NCI-H2171 treated with DMSO at 0.1 percent for 48 hours (cell line): ENCODE measurements at places on chromosomes 2 and 18.

DNA sequence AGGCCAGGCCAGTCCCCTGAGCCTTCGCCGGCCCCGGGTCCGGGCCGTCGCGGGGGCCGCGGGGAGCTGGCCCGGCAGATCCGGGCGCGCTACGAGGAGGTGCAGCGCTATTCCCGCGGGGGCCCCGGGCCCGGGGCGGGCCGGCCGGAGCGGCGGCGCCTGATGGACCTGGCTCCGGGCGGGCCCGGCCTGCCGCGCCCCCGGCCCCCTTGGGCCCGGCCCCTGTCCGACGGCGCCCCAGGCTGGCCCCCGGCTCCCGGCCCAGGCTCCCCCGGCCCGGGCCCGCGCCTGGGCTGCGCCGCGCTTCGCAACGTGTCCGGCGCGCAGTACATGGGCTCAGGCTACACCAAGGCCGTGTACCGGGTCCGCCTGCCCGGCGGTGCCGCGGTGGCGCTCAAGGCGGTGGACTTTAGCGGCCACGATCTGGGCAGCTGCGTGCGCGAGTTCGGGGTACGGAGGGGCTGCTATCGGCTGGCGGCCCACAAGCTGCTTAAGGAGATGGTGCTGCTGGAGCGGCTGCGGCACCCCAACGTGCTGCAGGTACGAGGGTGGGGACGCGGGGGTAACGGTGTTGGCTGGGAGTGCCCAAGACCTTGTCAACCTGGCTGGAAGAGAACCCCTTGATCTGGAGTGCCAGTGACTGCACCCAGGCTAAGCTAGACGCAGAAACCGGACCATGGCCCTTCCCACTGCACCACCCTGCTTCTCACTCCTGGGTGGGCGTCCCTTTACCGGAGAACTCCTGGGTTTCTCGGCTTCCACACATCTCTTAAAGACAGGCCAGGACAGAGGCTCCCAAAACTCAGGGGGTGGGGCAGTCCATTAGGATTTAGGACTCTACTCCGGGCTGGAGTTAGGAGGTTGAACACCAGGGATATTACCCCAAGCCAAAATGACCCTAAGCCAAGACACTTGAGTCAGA lies 739 bp downstream of the PKDCC start:
- DNase-seq: no peak

DNA sequence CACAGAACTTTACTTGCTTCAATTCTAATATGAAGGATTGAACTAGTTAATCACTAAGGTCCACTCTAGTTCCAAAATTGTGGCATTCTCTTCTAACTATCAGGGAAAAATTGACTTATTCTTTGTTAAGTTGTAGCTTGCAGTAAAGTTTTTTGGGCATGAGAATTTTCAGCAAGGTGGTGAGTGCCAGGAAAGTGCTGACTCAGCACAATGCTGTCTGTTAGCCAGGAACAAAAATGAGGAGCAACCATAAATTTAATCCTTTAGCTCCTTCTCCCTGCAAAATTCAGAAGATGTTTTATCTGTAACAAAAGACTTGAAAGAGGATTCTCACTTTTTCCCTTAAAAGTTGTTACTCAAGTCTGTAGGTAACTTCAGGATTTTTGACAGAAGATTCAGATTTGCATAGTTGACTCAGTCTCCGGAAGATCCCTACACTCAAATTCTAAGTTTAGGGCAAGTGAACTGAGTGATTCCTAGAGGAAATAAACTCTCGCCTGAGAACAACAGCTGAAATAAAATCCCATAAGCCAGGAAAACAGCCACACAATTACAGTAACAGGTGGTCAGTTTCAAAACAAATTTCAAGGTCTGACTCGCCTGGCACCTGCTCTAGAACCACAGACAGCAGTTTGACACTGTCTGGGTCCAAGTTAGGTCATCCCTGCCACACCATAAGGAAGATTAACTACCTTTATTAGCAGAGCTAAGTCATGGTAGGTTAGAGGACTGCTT lies 20.2 kb upstream of the DARS1 start:
- DNase-seq: peak; percentile 35

GRCh38 chr2:127464470-127465257 lies 46.4 kb downstream of the PROC start:
- DNase-seq: no peak

GRCh38 chr2:172293952-172294351 lies 133.4 kb upstream of the ITGA6 start:
- no peak for DNase-seq

DNA sequence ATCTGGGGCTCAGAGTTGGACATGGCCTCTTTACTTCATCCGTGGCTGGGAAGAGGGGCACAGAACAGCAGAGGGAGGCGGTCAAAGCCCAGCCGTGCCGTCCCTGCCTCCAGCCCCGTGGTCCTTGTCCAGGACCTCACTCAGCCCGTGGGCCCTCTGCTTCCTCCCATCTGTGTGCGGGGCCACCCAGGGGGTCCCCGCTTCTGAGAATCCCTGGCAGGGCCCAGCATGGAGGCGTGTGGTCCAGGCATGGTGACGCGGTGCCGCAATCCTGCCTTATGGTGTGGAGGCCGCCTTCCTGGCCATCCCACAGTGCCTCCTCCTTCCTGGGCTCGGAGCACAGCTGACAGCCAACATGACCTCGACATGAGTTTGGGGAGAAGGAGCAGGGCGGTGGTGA lies 232.6 kb downstream of the FAM210A start:
- DNase-seq: no peak

GRCh38 chr18:26286008-26286407 lies 59.8 kb downstream of the TAF4B start:
- no peak for DNase-seq

DNA sequence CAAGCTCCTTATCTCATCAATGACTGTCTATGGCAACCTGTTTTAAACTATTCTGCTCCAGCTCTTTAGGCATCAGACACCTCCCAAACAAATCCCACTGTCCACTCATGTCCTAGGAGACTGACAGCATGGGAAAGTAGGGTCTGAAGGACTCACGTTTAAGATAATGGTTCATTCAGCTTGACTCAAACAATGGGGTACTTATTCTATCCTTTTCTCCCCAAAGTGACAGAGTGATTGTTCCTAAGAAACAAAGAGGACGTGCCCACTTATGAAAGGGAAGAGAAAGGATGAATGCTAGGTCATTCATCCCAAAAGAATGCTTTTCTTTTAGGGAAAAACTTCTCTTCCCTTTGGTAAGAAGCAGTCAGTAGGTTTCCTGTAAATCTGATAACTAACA lies 41.9 kb downstream of the ALK start:
- DNase-seq: no peak

- DNase-seq: no peak
These were observed 45.8 kb upstream of the RBM44 start for GRCh38 chr2:237752761-237753165.

DNA sequence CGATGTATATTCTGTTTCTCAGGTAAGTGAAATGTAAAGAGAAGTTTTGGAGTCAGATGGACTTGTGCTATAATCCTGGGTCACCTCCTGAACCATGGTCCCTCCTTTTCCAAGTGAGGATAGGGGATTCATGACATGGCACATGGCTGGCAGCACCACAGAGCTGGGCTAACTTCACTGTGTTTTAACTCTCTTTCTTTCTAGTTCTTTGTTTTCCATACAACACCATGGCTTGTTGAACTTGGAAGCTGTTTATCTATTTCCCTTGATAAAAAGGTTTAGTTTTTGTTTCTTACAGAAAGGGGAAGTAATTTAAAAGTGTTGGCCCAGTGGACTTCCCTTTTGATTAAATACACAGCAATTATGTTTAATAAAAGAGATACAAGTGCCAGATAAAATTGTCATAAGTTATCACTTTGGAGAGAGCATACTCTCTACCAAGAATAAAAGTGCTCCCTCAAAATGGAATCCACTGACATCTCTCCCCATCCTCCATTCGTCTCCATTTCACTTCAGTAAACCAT lies 90.4 kb downstream of the PLCL1 start:
- DNase-seq: no peak

GRCh38 chr2:231263118-231263831 lies 64.8 kb downstream of the ARMC9 start:
- DNase-seq: no peak

GRCh38 chr2:217919204-217919603 lies 83.6 kb downstream of the TNS1 start:
- DNase-seq: no peak

DNA sequence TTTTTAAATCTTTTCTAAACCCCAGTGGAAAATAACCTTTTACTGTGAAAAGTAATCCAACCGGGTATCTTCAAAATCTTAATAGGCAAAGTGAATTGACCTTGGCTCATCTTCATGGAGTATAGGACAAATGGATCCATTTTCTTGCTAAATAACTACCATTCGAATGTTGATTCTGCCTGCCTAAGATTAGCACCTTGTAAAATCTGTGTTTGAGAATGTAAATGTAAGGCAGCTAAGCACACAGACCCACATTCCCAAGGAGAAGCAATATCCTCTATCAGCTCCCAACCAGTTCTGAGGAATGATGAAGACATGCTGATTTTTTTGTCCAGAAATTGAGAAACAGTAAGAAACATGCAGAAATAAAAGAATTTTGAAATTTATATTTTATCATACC lies 509.8 kb upstream of the SMIM21 start:
- DNase-seq: no peak

DNA sequence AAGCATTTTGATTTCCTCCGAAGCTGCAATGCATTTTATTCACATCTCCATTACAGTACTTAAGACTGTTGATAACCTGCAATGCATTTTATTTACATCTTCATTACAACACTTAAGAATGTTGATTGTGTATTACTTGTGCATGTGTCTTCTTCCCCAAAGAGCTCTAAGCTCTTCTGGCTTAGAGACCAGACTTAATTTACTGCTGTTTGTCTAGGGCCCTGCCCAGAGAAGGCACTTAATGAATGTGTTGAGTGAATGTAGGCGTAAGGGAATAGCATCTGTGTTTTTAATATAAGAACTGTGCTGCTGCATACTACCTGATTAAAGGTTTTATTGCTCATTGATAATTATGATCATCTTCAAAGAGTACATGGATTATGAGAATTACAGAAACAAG lies 295.6 kb downstream of the ZNF385B start:
- DNase-seq: no peak

DNA sequence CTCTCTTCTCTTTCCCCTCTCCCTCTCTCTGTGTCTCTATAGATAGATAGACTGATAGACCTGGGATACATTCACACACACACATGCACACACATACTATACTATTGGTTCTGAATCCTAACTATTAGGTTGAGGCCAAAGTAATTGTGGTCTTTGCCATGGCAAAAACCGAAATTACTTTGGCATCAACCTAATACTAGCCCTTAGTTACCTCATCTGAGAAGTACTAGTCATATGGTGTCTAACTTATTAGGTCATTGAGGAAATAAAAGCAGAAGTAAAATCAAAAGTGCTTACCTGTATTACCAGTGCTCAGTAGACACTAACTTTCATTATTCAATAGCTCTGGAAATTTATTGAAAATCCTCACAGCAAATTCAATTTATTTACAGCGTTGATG lies 451.5 kb downstream of the EPHA4 start:
- DNase-seq: no peak

DNA sequence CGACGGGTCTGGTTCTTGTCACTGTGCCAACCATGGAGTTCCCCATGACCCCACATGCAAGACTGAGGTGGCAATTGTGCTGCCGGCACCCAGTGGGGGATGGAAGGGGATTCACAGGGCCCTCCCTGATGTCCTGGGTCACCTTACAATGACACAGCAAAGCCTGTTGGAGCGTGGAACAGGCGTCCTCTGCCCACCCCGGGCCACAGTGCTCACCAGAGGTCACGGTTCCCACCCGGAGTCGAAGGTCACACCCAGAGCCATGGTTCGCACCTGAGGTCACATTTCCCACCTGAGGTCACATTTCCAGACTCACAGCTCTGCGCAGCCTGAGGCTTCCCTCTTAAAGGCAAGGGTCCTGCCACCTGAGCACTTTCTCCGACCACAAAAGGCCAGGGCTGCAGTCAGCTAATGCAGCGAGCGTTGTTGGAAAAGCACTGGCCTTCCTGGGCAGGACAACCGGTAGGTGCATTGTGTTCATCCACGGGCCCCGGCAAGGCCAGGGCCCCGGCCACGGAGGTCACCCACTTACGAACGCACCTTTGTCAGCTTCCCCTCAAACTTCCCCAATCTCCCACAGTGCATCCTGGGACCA lies 24.0 kb downstream of the KIF1A start:
- no peak for DNase-seq

DNA sequence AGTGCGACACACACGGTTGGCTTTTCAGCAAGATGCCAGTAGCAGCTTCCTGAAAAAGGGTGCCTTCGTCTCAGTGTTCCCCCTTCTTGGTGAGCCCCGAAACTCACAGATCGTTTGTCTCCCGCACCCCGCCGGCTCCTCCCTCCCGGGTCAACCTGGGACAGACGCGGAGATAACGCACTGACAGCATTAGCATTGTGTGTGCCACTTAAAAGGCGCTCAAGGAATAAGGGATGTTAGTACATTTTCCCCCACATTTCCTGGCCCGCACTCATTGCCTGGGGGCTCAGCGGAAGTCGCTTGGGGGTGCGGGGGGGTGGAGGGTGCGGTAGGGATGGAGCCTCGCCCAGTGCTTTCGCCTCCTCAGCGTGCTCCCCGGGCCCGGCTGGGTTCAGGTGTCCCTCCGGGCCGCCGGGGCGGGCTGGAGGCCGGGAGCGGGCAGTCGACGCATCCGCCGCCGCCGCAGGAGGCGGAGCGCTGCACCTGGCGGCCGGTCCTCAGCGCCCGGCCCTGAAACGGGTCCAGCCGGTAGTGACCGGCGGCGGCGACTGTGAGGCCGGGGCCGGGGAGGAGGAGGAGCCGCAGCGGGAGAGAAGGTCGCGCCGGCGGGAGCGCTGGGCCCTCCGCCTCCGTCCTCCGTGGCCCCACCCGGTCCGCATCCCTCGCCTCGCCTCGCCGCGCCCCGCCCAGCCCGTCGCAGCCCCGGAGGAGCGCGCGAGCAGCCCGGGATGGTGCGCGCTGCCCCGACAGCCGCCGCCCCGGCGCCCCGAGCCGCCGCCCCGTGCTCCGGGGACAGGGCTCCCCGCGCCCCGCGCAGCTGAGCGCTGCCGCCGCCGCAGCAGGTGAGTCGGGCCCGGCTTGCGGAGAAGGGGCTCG lies at the start of gene MFSD6:
Gene MFSD6, plus strand, starts transcription at position 694 of the 876 bp plus-strand sequence. CDS start 27,675 bp downstream, outside the sequence.
- peak; percentile 51 for DNase-seq

GRCh38 chr2:119772767-119773166 lies 13.0 kb downstream of the PTPN4 start:
- no peak for DNase-seq

DNA sequence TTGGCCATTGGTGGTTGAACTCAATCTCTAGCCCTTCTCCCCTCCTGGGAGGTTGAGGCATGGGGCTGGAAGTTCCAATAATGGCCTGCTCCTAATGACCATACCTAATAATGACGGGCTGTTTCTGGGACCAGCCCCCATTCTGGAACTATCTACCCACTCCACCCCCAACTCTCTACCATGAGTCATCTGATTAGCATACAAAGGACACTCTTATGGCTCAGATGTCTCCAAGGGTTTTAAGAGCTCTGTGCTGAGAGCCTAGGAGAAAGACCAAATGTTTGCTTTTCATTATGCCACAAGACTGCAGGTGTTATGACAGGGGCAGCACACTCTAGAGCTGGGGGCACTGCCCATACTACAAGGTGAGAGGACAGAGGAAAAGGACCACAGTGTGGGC lies 137.0 kb upstream of the NCKAP5 start:
- no peak for DNase-seq

GRCh38 chr2:25614711-25615110 lies 58.7 kb downstream of the DTNB start:
- peak; percentile 78 for DNase-seq
